ACHN (cell line): ENCODE measurements at places on chromosomes 6 and 20.

DNA sequence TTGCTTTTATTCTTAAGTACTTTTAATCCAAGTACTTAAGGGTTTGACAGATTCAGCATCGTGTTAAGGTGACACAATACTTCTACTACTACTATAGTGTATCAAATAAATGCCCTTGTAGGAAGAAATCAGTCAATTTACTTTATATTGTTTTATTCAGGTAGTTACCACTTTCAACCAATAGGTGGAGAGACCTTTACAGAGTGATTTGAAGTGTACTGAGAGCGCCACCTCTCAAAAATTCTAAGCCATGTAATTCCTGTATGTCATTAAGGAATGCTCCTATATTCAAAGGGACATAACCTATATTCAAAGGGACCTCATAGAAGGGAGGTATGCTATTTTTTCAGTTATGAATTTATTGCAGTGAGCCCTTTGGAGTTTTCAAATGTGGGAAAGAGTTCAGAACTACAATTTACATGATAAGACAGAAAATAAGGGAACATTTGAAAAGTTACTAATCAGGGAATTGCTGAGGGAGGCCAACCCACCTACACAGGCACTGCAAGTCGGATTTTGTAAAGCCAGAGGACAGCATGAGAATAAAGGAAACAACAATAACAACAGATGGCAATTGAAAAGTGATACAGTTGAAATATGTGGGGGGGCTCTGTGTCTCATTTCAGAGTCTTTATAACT, 955.6 kb downstream of the TBC1D32 start:
- DNase-seq, result peak; percentile 69

- no peak for DNase-seq
Observed at GRCh38 chr6:36033935-36034334, 6.3 kb downstream of the MAPK14 start.

- DNase-seq, result no peak
Observed at GRCh38 chr20:14126856-14127255, 131.5 kb downstream of the MACROD2 start.

DNA sequence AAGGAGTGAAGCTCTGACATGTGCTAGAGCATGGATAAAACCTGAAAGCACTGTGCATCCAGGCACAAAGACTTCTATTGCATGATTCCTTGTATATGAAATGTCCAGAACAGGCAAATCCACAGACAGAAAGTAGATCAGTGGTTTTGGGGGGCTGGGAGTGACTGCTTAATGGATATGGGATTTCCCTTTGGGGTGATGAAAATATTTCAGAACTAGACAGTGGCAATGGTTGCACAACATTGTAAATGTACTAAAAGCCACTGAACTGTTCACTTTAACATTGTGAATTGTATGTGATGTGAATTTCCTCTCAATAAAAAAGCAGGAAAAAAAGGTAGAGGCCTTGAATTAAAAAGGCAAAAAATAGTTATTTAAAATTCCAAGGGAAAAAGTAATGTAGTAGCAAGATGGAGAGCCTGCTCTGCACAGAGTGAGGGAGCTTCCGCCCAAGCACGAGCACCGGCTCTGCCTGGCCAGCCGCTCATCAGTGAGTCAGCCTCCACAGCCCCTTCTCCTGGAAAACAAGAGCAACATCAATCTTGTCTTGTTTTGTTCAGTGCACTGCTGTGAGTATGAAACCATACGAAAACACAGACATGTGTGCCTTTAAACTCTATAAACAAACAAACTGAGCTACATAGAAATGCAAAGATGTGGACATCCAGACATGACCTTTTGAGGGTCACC, 74.6 kb upstream of the THBS2 start:
- peak; percentile 1 for DNase-seq

GRCh38 chr6:144170044-144170443, 19.7 kb downstream of the STX11 start:
- no peak for DNase-seq

- DNase-seq, result peak; percentile 62
Observed at GRCh38 chr6:32369660-32370059, 2.0 kb downstream of the TSBP1 start.

DNA sequence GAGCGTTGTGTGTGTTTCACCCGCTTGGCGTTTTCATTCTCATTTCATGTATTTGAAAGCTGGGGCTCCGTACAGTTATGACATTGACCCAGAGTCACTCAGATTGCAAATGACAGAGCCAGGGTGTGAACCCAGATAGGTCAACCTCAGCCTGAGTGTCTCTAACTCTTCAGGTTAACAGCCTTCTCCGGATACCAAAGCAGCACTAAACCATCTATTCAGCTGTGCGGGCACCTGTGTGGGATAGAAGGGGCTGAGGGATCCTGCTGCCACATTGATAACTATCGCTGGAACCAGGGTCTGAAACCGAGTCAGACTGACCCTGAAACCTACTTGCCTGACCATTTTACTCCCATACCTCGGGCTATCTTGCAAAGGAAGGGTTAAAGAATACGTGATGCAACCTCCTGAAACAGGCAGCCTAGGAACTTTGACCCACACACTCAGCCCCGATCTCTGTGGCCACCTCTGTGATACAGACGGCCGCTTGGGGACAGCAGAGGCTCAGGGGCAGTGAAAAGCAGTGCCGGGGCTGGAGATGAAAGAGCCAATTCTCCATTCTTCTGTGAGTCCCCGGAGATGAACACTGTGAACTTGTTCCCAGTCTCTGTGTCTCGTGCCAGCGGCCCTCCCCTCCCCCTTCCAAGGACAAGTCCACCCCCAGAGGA, 233.5 kb upstream of the QKI start:
- no peak for DNase-seq

- no peak for DNase-seq
Observed at GRCh38 chr6:136676075-136676474, 116.2 kb downstream of the MAP3K5 start.

GRCh38 chr6:154460306-154461071, 50.0 kb downstream of the CNKSR3 start:
- peak; percentile 64 for DNase-seq

DNA sequence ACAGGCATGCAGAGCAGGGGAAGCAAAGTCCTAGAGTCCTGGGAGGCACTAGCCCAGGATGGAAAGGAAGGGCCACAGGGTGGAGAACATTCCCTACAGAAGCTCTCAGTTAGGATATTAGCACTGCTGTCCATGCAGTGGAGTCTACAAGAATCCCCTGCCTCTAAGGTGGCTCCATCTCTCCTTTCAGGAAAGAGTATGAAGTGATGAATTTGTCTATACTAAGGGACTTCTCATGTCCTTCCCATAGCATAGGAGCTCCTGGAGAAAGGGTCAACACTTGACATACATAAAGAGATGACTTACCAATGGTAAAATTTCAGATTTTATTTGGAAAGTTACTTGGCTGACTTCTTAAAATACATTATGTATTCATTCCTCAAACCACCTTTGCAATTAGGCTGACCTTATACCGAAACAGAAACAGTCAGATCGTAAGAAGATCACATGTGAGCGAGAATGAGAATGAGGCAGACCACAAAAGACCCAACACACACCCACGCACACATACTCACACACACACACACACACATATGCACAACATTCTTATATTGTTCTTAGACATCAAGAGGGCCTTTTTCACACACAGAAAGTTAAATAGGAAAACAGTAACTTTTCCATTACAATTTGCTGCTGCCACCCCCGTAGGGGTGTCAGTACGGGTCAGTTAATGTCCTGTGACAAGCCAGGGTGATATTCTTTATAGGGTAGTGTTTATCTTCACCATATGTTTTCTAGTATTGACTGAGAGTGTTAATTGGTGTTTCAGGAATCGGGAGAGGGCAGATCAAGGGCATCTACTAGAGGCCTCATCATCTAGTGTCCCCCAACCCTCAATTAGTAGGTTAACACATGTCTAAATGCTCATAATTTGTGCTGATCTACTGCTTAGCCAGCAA, 159.4 kb downstream of the FAXC start:
- no peak for DNase-seq

DNA sequence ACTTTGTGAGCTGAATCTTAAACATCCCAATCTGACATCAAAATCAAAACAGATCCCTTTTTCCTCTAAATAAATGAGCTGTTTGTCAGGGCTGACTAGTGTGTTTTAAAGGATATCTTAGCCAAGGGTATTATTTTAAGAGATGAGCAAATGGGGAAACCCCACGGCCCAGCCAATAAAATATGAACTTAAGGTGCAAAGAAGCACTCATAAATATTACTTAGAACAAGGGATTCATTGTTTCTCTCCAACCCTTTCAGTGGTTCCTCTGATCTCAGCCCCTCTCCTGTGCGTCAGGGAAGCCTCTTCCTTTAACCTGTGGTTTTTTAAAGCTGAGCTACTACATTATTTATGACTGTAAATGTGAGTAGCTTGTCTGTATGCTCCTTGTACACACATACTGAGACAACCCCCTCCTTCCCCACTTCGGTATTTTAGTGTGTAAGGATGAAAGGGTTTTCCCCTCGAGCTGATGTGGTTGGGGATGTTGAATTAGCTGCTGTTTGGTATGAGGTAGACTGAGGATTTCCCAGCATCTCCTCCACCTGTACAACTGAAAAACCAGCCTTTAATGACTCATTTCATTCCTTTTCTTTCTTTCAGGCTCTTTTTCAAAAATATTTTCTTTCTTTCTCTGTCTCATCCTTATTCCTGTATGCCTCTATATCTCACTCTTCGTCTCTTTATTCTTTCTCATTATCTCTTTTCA, 6.5 kb downstream of the BMP5 start:
- DNase-seq, result no peak

GRCh38 chr6:70667711-70668498, at the start of gene SMAP1:
Gene SMAP1 (plus strand): TSS chr6:70667883. CDS start chr6:70668024, 141 bp downstream.
- DNase-seq, result peak; percentile 87

- DNase-seq, result no peak
Observed at GRCh38 chr6:86380571-86381125, 556.7 kb upstream of the HTR1E start.

GRCh38 chr6:109165392-109165974, 70.2 kb downstream of the CEP57L1 start:
- DNase-seq, result no peak

GRCh38 chr6:32772656-32773055, 9.3 kb upstream of the HLA-DQB2 start:
- DNase-seq, result no peak

GRCh38 chr20:39576771-39577170, 614.6 kb downstream of the DHX35 start:
- no peak for DNase-seq

DNA sequence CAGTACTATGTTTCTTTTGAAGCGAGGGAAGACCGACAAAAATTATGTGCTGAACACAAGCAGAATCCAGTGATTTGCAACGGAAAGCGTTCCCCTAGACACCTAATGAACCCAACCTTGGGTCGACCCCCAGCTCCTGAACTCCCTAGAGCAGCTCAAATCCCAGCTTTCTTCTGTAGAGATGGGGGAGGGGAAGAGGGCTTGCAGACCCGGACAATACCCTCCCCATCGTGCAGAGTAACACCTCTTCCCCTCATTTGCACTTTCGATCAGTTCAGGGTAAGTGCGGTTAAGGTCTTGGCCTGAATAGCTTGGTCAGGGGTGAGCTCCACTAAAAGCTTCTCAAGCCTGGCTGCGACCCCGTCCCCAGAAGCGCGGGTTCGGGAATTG, 404 bp downstream of the CEP162 start:
- no peak for DNase-seq

DNA sequence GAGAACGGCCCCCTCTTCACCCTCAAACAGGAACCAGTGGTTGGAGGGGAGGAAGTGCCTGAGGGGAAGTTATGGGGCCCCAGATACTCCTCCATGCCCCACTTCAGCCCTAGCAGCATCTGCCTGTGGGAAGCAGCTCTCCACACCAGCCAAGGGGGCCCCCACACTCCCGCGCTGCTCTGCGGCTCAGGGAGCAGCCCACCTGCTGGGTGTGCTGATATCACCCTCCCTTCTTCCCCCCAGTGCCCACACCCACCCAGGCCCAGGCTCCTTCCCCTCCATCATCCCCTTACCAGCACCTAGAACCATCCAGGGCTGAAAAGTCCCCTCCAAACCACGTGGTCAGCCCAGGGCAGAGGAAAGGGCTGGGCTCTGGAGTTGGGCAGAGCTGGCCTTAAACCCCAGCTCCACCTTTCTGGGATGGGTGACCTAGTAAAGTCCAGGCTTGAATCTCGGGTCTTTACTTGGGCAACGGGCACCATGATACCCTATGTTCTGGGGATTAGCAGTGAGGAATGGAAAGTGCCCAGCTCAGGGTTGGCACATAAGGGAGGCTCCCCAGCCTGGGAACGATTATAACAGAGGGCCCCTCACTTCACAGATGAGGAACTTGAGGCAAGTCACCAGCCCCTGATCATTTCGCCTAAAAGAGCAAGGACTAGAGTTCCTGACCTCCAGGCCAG, 663 bp downstream of the LST1 start:
- no peak for DNase-seq

DNA sequence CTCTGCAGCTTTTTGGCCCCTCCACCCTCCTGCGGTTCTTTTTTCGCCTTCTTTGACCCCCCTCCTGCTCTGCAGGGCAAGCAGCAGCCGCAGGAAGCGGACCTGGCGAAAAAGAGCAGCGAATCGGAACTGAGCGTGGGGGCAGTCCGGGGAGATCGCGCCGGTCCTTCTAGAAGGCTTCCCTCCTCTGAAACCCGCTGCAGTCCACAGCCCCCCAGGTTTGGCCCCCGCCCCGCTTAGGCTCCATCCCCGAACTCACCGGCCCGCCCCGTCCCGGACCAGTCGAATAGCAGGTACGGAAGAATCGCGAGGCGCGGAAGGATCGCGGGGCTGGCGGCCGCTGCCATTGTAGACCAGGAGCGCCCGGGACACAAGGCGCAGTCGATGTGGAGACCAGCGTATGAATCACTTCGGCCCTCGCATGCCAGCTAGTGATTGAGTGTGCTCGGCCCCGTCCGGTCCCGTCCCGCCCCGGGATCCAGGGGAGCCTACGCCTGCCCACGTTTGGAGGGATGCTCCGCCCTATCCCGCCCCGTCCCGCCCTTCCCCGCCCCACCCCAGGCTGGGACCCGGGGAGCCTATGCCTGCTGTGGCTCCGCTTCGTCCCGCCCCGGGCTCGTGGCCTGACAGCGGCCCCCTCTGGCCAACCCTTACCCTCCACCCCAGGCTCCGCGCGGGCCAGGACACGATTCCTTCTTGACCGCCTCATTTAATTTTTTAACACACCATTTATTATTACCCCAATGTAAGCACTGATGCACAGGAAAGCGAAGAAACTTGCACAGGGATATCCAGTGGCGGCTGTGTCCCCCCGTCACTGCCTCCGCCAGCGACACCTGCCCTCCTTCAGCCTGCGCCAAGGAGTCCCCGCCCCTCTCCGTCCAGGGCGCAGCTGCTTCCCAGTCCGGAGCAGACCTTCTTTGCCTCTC, at the start of gene ULBP3:
TSS of gene ULBP3 (minus strand) at position 402 of the 929 bp plus-strand sequence. CDS start at position 347, 55 bp downstream.
- DNase-seq, result peak; percentile 95

DNA sequence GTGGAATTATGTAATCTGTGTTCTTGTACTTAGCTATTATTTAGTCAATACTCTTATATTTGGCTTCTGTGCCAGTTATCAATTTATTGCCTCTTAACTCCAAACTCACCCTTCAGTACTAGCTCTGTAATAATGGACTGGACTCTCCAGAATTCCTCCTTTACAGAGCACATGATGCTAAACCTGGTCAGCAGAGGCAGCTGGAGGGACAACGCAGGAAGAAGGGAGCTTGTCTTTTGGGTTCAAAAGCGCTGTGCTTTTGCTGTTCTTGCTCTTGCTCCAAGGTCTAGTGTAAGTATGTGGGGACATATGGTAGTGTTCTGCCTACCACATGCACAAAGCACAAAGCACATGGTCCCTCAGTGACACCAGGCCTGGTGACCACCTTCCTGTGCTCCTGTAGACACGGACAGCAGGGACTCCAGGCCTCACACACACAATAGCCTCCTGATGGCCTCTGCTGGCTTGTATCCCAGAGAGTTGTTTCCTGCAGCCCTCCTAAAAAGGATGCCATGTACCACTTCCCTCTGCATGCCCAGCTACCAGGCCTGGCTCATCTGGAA, 46.1 kb downstream of the CHD6 start:
- no peak for DNase-seq

GRCh38 chr6:164897523-164898235, 411.7 kb downstream of the C6orf118 start:
- DNase-seq, result no peak
